ENCODE measurements at places on chromosomes 3 and 15.

DNA sequence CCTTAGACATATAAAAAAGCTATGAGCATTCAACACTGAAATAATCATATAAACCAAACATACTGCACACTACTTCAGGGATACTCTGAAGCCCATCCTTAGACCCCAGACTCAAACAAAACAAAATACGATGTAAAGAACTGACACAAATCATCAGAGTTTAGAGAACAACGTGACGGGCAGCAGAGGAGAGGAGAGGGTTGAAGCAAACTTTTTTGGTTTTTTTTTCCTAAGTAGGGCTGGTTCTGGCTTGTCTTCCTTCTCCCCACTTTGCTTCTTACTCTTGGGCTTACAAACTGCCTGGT is 34.7 kb downstream of the GAP43 start:
- DNase-seq, result no peak

DNA sequence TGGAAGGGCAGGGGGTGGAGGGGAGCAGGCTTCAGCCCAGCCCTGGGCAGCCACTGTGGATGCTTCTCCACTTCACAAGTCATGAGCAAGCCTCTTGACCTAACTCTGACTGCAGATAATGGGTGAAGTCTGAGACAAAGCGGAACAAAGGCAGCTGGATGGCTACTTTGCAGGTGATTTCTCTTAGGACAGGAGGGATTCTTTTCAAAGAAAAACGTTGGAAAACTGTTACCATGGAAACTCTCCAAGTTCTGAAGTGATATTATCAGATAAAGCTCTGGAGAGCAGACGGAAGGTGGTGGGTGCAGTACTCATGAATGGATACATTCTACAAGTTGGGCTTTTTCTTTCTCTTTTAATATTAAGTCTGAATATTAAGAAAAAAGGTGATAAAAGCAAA is 254.2 kb upstream of the SLCO3A1 start:
- DNase-seq, result no peak

- no peak for DNase-seq
These were observed 57.6 kb upstream of the AZI2 start for GRCh38 chr3:28406241-28406640.

DNA sequence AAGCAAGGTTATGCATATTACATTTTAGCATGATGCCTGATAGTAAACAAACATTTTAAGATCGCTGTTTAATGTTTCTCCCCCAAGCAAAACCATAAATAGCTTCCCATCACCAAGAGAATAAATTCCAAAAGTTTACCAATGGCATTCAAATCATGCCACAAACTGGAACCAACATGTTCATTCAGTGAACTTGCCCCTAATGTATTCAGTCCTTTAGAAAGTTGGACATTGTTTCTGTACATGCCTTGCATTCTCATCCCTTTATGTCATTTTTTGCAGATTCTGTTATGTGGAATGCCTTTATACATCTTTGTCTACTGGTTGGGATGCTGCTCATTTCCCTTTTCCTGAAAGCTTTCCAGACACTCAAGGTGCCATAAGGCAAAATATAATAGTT is 105.5 kb downstream of the PYDC2 start:
- no peak for DNase-seq

DNA sequence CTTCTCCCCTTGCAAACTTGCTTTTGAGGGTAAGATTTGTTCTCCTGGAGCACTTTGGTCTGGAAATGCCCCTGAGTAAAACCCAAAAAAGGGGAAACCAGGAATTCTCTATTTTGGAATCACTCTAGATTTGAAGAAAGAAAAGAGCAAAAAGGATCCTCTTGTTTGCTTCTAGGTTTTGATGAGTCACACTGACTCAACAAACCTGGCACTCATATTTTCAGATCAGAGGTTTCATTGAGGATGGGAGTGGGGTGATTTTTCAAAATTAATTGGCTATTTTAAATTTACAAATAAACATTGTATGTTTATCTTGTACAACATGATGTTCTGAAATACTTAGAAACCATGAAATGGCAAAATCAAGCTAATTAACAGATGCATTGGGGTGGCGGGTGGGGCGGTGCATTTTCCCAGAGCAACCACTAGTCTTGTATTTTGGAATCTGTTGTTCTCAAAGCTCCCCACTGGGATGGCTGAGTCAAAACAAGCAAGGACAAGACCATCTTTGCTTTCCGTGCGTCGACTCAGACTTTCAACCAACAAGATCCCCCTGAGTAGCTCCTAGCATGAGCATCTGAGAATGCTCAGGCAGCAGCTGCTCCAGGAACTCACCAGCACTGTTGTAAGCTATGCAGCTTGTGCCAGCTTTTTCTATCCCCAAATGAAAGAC is 451.4 kb downstream of the WDR72 start:
- DNase-seq, result no peak

DNA sequence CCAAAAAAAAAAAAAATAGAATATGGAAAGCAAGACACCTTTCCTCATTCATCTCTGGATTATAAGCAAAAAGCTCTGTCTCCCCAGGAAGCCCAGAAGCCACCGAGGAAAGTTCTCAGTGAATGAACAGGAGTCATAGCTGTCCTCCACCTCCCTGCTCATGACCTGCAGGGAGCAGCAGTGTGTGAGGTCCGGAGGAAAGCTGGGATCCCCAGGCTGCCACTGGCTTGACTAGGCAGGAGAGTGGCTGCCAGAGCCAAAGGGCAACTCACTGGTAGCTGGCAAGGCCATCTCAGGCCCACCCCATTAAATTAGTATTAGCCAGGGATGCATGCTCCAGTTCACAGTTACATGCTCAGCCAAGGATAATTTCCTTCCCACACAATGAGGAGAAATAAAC is 191.6 kb upstream of the STT3B start:
- DNase-seq, result no peak

- DNase-seq, result no peak
These were observed 166.6 kb upstream of the BHLHE40 start for GRCh38 chr3:4812591-4812990.

GRCh38 chr3:136690599-136690998 is 61.6 kb downstream of the STAG1 start:
- DNase-seq, result no peak

GRCh38 chr3:67297715-67298475 is 299.8 kb downstream of the KBTBD8 start:
- DNase-seq, result no peak

- no peak for DNase-seq
These were observed 83.5 kb downstream of the SSR3 start for GRCh38 chr3:156471431-156471830.

- DNase-seq, result no peak
These were observed 376.1 kb downstream of the ZIC4 start for GRCh38 chr3:147030274-147030673.

GRCh38 chr3:171200750-171201088 is 174.2 kb upstream of the SLC2A2 start:
- DNase-seq, result no peak

DNA sequence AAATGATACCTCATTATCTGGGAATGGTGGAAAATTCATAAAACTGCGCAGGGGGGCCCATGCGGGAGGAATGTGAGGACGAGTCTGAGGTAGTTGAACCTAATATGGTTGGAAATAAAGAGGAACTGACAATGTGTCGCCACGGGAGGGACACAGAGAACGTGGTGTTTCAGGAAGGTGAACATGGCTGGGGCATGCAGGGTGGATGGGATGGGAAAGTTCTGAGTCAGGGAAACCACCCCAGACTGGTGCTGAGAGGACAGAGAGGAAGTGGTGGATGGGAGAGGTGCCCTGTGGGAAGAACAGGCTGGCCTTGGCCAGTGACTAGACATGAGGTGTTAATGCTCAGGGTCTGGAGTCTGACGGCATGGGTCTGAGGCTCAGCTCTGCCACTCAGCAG is 137.1 kb upstream of the WNT5A start:
- DNase-seq, result peak; percentile 67

- DNase-seq, result no peak
These were observed 197.2 kb upstream of the CTNNB1 start for GRCh38 chr3:41002104-41002503.

GRCh38 chr3:114242947-114243346 is 5.6 kb upstream of the ZNF80 start:
- DNase-seq, result no peak

DNA sequence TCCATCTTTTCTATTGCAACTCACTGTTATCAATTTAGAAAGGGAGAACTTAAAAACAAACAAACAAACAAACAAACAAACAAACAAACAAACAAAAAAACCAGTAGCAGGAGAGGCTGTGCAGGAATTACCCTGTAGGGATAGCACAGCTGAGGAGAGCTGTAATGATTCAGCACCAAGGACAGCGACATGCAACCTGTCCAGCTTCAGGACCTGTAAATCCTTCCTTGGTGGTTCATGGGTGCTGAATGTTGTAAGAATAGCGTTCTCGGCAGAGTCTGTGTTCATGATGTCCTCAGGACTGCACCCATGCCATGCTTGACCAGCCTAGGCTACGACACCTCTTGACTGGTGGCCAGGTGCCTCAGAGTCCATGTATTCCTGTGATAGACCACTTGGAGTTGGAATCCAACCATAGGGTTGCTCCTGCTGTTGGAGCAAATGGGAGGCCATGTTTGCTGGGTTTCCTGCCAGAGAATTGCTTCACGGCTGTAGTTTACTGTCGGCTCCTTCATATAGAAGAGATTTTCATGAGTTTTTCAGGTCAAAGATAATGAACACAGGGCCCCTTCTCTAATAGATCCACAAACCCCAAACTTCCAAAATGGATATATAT is 65.9 kb downstream of the CACNA2D3 start:
- no peak for DNase-seq

GRCh38 chr15:33045066-33045810 is 149.3 kb downstream of the FMN1 start:
- DNase-seq, result no peak

GRCh38 chr15:42582569-42583375 is 7.4 kb downstream of the STARD9 start:
- peak; percentile 50 for DNase-seq

DNA sequence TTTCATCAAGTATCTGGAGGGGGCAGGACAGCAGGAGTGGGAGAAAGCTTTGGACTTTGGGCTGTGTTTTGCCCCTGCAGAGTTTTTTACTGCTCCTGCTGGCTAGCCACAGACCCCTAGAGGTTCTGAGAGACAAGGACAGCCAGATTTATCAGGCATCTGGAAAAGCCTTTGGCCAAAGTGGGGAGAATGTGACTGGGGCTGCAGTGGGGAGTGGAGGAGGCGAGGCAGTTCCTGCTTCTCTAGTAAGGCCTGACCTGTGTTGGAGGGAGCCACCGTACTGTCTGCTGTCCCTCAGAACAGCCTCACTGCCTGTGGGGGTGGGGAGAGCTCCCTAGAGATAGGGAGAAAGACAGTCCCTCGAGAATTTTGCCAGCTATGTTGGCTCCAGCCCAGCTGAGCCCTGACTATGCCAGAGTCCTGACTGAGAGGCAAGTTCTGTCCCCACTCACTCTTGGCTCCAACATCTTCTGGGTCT is 2.2 kb downstream of the ALPK3 start:
- no peak for DNase-seq

GRCh38 chr15:81569286-81570080 is 195.5 kb upstream of the TMC3 start:
- DNase-seq, result no peak

GRCh38 chr15:33115191-33115861 is 79.2 kb downstream of the FMN1 start:
- DNase-seq, result no peak

DNA sequence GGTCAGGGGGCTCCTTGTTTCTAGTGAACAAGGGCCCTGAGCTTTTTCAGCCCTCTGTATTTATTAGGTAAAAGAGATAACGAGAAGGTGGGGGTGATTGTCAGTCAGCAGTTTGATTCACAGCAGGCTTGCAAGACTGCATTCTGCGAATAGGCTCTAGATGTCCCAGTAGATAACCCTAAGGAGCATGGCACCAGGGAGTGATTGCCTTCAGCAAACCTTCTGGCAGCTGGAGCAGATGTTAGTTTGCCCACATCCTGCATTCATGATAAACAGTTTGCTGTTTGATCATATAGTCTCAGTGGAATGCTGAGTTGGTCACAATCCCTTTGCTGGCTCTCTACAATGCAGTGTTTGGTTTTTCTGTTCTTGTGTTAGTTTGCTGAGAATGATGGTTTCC is 161.3 kb upstream of the GADL1 start:
- no peak for DNase-seq

DNA sequence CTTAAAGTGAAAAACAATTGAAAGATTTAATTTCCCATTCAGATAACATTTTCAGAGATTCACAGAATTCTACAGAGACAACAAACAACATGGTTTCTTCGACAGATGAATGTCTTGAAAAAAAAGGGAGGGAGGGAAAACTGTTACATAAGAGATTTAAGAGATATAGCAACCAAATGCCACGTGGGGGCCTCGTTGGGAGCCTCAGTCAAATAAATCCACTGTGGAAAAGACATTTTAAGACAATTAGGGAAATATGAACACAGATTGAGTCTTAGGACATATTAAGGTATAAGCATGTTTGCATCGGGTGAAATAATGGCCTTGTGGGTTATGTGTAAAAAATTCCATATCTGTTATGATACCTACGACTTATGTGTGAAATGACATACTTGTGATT is 5.0 kb upstream of the PRRT3 start:
- no peak for DNase-seq

GRCh38 chr15:70059476-70060213 is 38.1 kb downstream of the TLE3 start:
- no peak for DNase-seq

GRCh38 chr3:40608091-40608490 is 83.3 kb downstream of the ZNF621 start:
- no peak for DNase-seq

GRCh38 chr3:60046210-60046609 is 996.4 kb upstream of the CFAP20DC start:
- DNase-seq, result no peak

- no peak for DNase-seq
These were observed 38.7 kb downstream of the RAB27A start for GRCh38 chr15:55250941-55251340.

DNA sequence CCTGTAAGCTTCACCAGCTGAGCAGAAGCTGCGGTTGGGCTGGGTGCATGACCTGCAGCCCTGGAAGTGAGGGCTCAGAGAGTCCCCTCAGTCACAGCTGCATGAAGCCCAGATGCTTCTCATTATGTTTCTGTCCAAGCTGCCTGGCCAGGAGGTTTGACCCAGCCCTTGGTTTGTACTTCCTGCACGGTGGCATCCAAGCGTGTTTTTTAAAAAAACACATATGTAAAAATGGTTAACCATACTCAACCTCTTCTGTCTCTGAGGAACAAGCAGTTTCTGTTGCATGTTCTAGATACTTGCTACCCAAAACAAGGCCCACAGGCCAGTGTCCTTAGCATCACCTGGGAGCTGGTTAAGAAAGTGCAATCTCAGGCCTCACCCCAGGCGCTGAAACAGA is 76.0 kb upstream of the ATP10A start:
- no peak for DNase-seq

GRCh38 chr3:194730365-194730764 is 44.7 kb downstream of the FAM43A start:
- no peak for DNase-seq

- DNase-seq, result no peak
These were observed 46.8 kb downstream of the PXYLP1 start for GRCh38 chr3:141278196-141279076.

All from ascending aorta (tissue), 2 donors.